Renal cortex interstitium (tissue), 15 donors: ENCODE measurements at places on chromosomes 4 and X. TPM values are rescaled to one million over a fixed set of nuclear protein-coding genes. Genes with fewer than 3 reads are reported as not detected.

The NWD2 gene
- polyA plus RNA-seq: 0.17 TPM

The SSX4B gene
- not detected for polyA plus RNA-seq

The SHISA3 gene
- polyA plus RNA-seq: 114 TPM

The FDCSP gene
- polyA plus RNA-seq: 0.82 TPM

The ZCCHC18 gene
- polyA plus RNA-seq: 4.9 TPM
